ENCODE measurements at places on chromosomes 6 and 20.
A peak's percentile ranks its signal among the peaks of the same experiment; 100 is the strongest.

GRCh38 chr6:38099221-38099620 is 279.7 kb downstream of the ZFAND3 start:
- H3K4me3 ChIP-seq, result no peak overlapping the region
- H3K27me3 ChIP-seq, result no peaks in the 10 kb centered on the region
- H3K27ac ChIP-seq, result no peak overlapping the region
- no peaks in the 10 kb centered on the region for H3K4me1 ChIP-seq
- no peak for DNase-seq

DNA sequence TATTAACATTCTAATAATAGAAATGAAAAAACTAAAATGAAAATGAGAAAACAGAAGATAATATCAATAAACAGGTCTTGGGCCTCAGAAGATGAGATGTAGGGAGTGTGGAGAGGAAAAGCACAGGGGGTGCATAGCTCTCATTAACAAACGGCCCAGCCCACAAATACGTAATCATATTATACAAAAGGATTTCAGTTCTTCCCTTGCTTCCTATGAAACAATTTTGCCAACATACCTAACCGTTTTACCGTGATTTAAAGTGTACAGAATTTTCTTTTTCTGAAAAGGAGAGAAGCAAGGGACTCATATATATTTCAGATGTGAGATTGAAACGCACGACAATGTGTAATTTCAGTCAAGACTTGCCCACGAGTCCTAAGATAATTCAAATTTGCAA is 136.0 kb downstream of the HFE start:
- H3K4me3 ChIP-seq, result peak overlapping the region; percentile 85
- H3K4me1 ChIP-seq, result peaks cover 8% of the 10 kb centered on the region

GRCh38 chr6:166737261-166737660 is 110.2 kb upstream of the RPS6KA2 start:
- DNase-seq, result peak; percentile 17
- no peak overlapping the region for H3K4me3 ChIP-seq
- no peaks in the 10 kb centered on the region for H3K36me3 ChIP-seq
- H3K27me3 ChIP-seq, result no peaks in the 10 kb centered on the region
- no peak overlapping the region for H3K27ac ChIP-seq

DNA sequence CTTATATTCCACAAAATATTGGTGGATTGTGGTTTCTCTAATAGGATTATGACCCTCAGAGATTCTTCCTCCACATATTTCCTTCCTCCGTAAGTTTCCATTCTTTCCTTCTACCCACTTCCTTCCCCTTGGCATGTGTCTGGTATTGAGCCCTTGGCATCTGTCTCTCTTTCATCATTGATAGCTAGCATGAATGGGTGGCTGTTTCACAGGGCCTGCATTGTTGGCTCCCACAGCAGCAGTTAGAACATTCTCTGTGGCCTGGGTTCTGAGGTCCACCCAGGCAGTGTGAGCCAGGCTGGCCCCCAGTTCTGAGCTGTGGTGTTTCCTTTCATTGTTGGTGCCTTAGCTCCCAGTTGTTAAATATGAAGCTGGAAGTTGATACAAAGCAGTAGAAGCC is 125.3 kb downstream of the ANKS1A start:
- no peak overlapping the region for H3K27ac ChIP-seq
- no peak overlapping the region for H3K4me3 ChIP-seq
- H3K27me3 ChIP-seq, result no peaks in the 10 kb centered on the region
- H3K36me3 ChIP-seq, result peaks cover 10% of the 10 kb centered on the region

GRCh38 chr6:35181933-35182612 is 31.7 kb upstream of the SCUBE3 start:
- no peak overlapping the region for H3K4me3 ChIP-seq
- peaks cover 14% of the 10 kb centered on the region for H3K27me3 ChIP-seq
- H3K4me1 ChIP-seq, result peaks cover 4% of the 10 kb centered on the region
- H3K27ac ChIP-seq, result no peak overlapping the region
- no peaks in the 10 kb centered on the region for H3K36me3 ChIP-seq
